ENCODE measurements at places on chromosomes 6 and 20.

DNA sequence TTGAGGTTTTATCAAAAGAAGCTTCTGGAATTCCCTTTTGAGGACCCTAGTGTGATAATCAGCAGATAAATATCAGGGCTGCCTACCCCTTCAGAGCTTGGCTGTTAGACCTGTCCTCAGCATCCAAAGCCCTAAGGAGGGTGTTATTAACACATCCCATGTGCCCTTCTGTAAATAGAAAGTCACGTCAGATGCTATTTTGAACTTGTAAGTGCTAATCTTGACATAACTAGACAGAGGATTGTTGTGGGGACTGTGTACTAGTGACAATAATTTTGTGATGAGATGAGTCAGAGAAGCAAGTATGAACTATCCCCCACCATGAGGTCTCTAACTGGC lies 4.9 kb upstream of the LAMA4 start:
- DNase-seq, result no peak

DNA sequence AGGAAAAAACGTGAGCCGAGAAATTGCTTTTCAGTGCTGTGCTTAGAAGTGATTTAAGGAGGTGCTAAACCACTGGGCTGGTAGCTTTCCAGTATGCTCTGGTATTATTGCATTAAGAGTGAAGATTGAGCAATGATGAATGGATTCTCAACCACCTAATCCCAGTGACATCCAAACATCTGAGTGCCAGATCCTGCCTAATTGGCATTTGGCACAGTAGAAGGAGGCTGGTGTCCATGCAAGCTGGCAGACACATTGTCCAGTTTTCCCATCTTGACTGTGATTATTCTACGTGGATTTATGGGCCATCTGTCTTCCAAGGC lies 398.0 kb upstream of the PLCB4 start:
- no peak for DNase-seq

GRCh38 chr6:88342336-88342735 lies 176.2 kb upstream of the CNR1 start:
- no peak for DNase-seq

DNA sequence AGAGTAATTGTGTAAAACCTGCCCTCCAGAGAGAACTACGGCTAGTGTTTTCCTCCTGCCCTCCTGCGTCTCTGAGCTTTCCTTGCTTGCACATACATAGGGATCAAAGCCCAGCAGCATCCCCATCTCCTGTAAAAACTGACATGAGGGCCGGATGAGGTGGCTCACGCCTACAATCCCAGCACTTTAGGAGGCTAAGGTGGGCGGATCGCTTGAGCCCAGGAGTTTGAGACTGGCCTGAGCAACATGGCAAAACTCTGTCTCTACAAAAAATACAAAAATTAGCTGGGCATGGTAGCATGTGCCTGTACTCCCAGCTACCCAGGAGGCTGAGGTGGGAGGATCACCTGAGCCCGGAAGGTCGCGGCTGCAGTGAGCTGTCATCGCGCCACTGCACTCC lies 40.3 kb upstream of the SMIM29 start:
- no peak for DNase-seq

DNA sequence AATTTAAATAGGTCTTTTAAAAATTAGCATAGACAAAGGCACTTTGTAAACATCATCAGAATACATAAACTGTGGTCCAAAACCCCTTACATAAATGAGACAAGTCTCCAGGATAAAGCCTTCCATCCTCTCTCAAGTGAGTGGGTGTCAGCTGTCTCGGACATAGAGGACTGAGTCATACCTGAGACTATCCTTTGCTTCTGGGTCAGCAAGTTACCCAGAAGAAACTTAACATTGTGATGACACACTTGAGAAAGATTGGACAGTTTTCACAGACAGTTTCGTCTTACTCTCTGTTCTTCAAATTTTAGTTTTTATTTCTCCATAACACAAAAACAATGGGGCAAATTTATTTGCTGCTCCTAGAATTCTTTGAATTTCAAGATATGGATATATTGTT lies 838.0 kb downstream of the DHX35 start:
- no peak for DNase-seq

- no peak for DNase-seq
Measured at GRCh38 chr6:36478051-36478526, 35.3 kb downstream of the KCTD20 start.

- no peak for DNase-seq
Measured at GRCh38 chr20:63057171-63058117, 50.7 kb upstream of the BHLHE23 start.

GRCh38 chr6:41694815-41695526 lies 40.4 kb downstream of the TFEB start:
- no peak for DNase-seq

GRCh38 chr6:169851641-169852503 lies 100.5 kb downstream of the ERMARD start:
- no peak for DNase-seq

GRCh38 chr6:144911322-144911721 lies 626.2 kb downstream of the UTRN start:
- no peak for DNase-seq

GRCh38 chr6:14787677-14788076 lies 458.2 kb upstream of the JARID2 start:
- DNase-seq, result no peak

DNA sequence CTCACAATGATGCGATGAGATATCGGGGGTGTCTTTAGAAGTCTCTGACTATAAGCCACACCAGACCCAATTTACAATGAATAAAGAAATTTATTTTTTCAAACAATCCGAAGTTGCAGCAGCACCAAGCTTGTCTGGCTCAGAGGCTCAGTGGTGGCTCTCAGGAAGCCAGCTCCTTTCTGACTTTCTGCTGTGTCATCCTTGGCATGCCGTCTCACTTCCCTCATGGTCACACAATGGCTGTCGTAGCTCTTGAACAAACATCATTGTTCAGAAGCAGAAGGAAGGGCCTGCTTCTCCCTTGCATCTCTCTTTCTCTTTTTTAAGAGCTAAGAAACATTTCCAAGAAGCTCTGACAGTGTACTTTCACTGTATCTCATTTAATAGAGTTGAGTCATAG lies 299.0 kb downstream of the DOK5 start:
- no peak for DNase-seq

DNA sequence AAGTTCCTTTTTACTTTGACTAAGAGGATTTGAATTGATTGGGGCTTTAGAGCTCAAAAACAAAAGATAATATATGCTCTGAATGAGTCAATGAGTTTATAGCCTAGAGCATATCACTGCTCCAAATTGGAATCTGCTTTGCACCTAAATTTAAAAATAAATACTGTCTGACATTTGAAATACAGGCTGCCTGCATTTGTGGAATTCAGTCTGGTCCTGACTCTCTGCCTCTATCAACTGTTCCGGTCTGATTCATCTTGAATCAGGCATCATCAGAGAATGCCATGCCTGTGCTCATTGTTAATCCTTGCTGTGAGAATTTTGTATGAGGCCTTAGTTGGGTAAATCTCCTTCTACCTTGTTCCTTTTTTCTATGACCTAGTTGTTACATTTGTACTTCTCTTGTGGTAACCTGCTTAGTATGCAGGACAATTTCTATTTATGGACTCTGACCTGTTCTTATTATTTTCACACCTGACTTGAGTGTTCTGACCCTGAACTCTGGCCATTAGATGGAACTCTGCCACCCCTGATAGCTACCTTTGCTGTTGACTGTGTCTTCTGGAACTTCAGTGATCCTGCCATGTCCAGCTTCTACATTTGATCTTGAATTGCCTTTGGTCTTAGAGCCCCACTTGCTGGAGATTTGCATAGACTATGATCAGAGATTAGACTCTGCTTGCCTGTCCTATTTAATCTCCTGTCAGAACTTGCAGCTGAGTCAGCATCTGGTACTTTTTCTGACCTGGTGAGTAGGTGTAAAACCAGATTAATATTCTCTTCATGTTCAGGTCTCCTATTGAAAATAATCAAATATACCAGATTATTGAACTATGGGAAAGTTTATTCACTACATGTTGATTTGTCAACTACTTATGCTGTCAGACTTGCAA lies 442.7 kb upstream of the HS3ST5 start:
- DNase-seq, result no peak

DNA sequence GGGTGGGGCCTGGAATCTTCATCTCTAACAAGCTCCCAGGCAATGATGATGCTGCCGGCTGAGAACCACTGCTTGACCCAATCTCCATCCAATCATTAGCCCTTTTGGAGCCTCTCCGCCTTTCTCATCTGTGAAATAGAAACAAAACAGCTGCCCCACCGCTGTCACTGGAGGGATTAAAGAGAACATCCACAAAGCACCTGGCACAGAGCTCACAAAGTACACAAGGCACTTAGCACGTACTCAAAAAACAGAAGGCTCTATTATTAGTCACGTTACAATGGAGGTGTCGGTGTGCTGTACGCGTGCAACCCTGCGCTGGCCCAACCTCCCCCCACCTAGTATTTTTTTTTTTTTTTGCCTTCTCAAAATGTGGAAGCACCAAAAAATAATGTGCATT lies 213.5 kb upstream of the ARID1B start:
- DNase-seq, result no peak

DNA sequence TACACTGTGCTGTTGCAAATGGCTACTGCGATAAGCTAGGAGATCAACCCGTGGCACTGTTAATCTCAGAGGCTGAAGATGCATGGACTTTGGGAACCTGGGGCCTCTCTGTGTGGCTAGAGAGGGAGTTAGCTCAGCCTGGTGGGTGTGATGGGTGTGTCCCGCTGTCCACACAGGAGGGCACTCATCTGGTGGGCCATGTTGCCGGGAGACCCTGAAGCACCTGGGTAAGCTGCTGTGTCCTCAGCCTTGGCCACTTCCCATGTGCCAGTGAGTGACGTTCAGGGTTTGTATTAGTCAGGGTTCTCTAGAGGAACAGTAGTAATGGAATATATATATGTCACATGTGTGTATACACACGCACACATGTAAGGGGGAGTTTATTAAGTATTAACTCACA lies 132.7 kb downstream of the ERMARD start:
- DNase-seq, result no peak

GRCh38 chr6:142725024-142725770 lies 219.8 kb downstream of the HIVEP2 start:
- no peak for DNase-seq

DNA sequence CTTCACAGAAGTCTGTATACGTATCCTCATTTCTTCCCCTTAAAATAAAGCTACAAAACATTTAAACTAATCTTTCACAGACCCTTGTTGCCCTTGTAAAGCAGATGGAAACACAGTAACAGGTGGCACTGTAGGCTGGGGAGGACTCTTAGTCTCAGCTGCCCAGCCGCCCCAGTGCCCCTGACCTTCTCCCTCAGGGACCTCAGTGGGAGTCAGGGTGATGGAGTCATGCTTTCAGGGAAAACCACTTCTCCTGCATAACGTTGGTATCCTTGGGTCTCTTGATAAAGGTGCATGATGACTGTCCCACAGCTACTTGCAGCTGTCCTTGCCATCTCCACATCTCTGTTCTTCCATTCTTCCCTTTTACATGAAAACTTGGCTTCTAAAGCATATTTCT lies 198.6 kb downstream of the CDKAL1 start:
- DNase-seq, result no peak

GRCh38 chr6:73528897-73529296 lies 8.1 kb upstream of the EEF1A1 start:
- no peak for DNase-seq

- peak; percentile 44 for DNase-seq
Measured at GRCh38 chr20:63056236-63057170, 49.7 kb upstream of the BHLHE23 start.

- no peak for DNase-seq
Measured at GRCh38 chr20:24051160-24051559, 62.6 kb upstream of the GGTLC1 start.

DNA sequence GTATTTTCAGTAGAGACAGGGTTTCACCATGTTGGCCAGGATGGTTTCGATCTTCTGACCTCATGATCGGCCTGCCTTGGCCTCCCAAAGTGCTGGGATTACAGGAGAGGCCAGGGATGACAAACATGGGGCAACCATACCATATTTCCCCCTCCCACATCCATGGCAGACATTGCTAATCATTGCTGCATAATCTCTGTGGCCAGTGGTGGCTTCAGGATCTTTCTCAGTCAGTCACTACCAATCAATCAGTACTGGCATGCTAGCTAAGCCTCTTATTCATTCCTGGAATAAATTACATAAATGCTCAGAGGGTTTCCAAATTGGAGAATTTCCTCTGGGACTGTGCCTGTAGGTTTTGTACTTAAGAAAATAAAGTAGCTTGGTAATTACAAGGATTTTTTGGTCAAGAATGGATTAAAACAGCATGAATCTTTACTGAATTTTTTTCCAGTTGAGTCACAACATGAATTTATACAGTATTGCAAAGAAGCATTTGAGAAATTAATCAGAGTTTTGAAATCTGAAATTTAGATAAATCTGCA lies 138.1 kb downstream of the FNDC1 start:
- no peak for DNase-seq

GRCh38 chr6:108751282-108751681 lies 96.9 kb upstream of the ARMC2 start:
- no peak for DNase-seq

- DNase-seq, result peak; percentile 62
Measured at GRCh38 chr20:59004493-59004762, 2.6 kb downstream of the CTSZ start.

DNA sequence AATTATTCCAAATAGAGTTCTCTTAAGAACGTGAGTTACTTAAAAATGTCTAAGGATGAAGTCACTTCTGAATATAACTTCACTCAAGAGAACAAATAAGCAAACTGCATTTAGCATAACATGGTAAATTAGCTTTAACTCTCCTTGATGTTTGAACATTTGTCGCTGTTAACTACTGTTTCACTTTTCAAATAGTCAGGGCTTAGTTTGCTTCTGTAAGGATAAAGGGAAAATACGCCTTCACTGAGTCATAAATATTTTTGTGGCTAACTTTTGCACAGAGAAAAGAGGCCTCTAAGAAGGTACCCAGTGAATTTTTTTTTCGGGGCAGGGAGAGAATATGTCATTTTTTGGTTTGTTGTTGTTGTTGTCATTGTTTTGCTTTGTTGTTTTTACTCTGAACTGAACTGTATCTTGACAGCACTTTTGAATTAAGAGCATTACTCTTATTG lies 8.1 kb downstream of the PTPN1 start:
- DNase-seq, result no peak

GRCh38 chr6:131316654-131317053 lies 181.4 kb downstream of the AKAP7 start:
- DNase-seq, result no peak

GRCh38 chr20:8250539-8251200 lies 118.6 kb downstream of the PLCB1 start:
- DNase-seq, result no peak

DNA sequence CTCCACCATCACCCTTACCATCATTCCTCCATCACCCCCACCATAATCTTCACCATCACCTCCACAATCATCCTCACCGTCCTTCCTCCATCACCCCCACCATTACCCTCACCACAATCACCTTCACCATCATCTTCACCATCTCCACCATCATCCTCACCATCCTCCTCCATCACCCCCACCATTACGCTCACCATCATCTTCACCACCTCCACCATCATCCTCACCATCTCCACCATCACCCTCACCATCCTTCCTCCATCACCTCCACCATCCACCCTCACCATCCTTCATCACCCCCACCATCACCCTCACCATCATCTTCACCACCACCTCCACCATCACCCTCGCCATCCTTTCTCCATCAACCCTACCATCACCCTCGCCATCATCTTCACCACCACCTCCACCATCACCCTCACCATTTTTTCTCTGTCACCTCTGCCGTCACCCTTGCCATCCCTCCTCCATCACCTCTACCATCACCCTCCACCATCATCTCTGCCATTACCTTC lies 33.1 kb upstream of the MPC1 start:
- DNase-seq, result no peak

- no peak for DNase-seq
Measured at GRCh38 chr6:169075915-169076654, 177.6 kb downstream of the THBS2 start.
